ENCODE measurements at places on chromosomes 5 and 9.
A peak's percentile ranks its signal among the peaks of the same experiment; 100 is the strongest.

GRCh38 chr9:116008278-116008677, 145.3 kb upstream of the PAPPA start:
- no peak for DNase-seq

DNA sequence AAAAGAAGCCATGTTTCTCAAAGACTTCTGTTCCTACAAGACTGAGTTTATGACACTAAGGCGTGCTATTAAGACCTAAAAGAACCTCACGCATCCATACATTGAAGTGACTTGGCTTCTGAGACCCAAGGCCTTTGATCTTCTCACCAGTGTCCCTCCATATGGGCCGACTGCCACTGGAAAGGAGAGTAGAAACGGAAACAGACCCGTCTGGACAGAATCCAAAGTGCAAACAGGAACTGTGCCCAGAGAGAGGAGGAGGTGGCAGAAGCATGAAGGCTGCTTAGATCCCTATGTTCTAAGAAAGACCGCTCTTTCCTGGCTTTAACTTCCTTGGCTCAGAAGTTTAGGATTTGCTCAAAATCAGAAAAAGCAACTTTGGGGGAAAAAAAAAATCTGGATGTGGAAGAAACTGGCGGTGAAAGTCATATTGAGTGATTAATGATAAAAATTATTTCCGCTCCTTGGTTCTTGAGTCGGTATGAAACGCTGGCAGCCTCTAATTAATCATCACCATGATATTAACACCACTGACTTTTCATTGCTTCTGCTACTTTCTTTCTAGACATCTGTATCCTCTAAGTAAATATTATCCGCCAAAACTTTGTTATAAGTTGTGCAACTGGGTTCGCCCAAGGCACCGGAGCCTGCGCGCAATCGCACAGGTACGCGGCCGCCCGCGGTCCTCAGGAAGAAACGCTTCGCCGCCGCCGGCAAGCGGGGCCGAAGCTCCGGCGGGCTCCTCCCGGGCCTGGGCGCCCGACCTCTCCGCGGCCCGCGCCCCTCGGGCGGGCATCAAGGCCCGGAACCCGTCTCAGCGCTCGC, 726 bp downstream of the DAP start:
- DNase-seq, result peak; percentile 60

GRCh38 chr9:137697193-137697592, 78.4 kb downstream of the EHMT1 start:
- DNase-seq, result no peak

GRCh38 chr9:121281614-121282276, 13.8 kb downstream of the GSN start:
- DNase-seq, result peak; percentile 82

DNA sequence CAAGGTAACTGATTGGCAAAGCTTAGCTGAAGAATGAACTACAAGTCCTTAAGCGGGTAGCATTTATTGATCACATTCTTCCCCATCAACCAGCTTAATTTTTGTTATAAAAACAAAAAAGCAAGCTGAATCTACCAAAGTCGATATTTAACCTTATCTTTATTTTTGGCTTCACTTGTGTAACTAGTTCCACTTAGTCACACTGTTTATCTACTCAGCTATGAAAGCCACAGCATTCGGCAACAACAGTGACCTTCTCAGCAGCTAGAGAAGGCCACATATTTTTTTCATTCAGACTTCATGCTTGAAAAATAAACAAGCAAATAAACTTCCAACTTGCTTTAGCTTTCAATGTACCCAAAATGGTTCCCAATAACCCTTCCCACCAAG, 69.4 kb downstream of the KLHL3 start:
- peak; percentile 21 for DNase-seq

DNA sequence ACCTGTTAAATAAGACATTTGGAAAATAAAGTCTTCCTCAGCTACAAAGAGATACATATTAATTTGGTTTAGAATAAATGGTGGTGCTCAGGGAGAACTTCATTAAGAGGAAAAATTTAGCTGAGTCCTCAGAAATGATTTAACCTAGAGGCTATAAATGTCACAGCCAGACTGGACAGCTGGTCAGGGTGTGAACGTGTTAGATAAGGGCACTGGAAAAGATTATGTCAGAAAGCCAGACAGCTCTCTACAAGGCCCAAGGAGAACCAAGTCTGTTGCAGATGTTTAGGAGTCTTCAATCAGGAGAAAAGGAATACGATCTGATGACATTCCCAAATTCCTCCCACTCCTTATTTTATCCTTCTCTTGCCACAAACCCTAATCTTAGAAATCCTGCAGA, 265.2 kb downstream of the MAT2B start:
- no peak for DNase-seq

- DNase-seq, result peak; percentile 73
Observed at GRCh38 chr5:143896966-143897365, 85.0 kb downstream of the HMHB1 start.

DNA sequence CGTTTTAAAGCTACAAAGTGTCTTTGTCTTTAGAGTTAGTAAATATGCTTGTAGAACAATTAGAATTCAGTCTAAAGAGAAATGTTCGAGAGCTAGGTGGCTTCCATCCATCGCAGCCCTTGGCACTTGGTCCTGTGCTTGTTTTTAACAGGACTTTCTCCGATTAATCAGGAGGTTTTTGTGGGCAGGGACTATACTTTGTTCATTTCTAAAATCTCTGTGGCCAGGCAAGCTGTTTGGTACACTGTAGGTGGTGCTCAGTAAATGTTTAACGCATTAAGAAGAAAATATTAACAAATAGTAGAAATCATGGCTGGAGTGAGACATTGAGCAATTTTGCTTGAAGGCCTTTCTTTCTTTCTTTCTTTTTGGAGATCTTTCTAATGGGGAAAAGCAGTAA, 20.8 kb downstream of the AGXT2 start:
- DNase-seq, result no peak

DNA sequence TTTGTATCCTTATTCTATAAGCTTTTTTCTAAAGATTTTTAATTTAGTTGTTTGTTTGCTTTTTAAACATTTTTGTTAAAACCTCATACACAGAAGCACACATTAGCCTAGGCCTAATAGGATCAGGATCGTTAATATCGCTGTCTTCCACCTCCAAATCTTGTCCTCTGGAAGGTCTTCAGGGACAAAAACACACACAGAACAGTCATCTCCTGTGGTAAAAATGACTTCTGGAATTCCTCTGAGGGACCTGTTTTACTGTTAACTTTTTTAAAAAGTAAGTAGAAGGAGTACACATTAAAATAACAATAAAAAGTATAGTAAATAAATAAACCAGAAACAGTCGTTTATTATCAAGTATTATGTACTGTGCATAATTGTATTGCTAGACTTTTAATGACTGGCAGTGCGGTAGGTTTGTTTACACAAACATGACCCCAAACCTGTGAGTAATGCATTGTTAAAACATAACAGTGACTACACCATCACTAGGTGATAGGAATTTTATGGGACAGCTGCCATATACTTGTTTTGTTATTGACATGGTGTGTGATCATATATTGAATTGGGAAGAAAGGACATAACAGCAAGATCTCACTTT, 109.6 kb downstream of the ZCCHC7 start:
- peak; percentile 35 for DNase-seq

DNA sequence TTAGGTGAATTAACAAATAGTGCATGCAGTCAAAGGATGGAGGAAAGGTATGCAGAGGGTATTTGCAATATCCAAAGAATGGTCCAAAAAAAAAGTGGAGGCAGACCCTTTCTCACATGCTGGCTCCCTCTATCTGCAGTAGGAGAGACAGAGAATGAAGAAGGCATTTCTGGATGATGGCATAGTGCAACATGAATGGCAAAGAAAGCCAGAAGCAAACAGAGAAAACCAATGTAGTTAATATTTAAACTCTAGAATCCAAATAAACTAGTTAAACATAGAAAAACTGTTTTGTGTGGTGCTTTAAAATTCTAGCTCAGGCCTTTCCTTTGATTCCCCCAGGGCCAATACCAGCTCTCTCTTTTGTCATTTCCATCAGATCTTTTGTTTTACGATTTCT, 403.1 kb upstream of the WWC1 start:
- no peak for DNase-seq

GRCh38 chr9:134054891-134055811, 12.7 kb downstream of the BRD3 start:
- no peak for DNase-seq

- peak; percentile 77 for DNase-seq
Observed at GRCh38 chr9:134551644-134552348, 89.8 kb upstream of the COL5A1 start.

- no peak for DNase-seq
Observed at GRCh38 chr9:8783941-8784340, 984.4 kb upstream of the DMAC1 start.

- peak; percentile 86 for DNase-seq
Observed at GRCh38 chr5:99032234-99033013, 103.6 kb upstream of the CHD1 start.

GRCh38 chr5:178221282-178221681, 11.3 kb downstream of the PHYKPL start:
- no peak for DNase-seq

GRCh38 chr5:13439430-13439829, 505.1 kb downstream of the DNAH5 start:
- no peak for DNase-seq

GRCh38 chr5:127076315-127077129, 3.2 kb upstream of the C5orf63 start:
- DNase-seq, result peak; percentile 50

- DNase-seq, result no peak
Observed at GRCh38 chr9:16514131-16514530, 356.3 kb downstream of the BNC2 start.

Measured in fibroblast of mammary gland (primary cell).